ENCODE measurements at places on chromosomes 2 and 18.

DNA sequence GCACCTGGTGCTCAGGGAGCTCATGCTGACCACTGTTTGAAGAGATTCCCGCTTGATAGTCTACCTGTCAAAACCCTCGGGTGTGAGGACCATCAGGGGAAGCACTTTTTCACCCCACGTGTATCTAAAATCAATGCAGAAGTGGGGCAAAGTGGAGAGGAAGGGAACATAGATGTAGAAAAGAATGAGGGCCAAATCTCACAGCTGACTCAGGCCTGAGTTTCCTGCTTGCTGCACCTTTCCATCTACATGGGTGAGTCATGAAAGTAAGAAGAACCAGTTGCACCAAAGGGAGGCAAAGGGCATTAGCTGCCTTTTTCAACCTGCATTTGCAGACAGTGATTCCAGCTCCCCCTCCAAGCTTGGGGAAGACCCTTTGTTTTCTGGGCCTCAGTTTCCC, 100.2 kb upstream of the MYCN start:
- peak; percentile 46 for DNase-seq

- DNase-seq: no peak
Measured at GRCh38 chr2:20035955-20036666, 15.3 kb downstream of the LAPTM4A start.

GRCh38 chr2:122063716-122064115, 308.3 kb downstream of the TSN start:
- peak; percentile 31 for DNase-seq

GRCh38 chr18:42925036-42925435, 190.4 kb downstream of the RIT2 start:
- DNase-seq: no peak

- no peak for DNase-seq
Measured at GRCh38 chr2:200275295-200276013, 31.0 kb upstream of the SPATS2L start.

GRCh38 chr2:120719491-120719890, 16.2 kb upstream of the GLI2 start:
- no peak for DNase-seq

GRCh38 chr2:172434821-172435605, 7.6 kb downstream of the ITGA6 start:
- no peak for DNase-seq

DNA sequence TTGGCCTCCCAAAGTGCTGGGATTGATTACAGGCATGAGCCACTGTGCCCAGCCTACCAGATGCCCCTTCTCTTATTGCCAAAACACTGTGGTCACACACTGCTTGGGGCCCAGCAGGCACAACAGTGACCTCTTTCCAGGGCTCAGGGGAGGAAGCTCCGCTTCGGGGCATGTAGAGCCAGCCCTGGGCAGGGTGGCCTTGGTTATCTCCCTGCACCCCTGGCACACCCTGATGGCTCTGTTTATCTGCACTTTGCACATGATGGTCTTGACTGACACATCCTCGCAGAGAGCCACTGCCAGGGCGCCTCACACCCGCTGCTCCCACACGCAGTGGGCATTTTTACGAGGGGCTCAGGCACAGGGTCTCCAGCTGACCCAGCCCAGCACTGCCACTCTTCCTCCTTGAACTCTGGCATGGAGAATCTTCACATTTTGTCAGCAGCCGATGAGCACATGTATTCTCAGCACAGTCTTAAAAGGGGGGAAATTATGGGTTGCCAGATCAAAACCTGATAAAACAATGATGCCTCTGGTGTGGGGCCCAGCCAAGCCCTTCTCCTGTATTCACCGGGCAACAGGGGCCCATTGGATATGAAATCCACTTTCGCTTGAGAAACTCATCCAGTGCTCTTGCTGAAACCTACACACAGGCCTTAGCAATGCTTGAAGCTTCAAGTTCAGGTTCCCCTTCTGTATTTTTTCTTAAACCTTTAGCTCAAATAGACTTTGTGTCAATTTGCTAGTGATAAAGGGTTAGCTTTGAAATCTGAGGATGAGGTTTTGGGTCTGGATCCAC, 5.9 kb downstream of the GYPC start:
- no peak for DNase-seq

GRCh38 chr2:231926761-231927565, 767 bp upstream of the NPPC start:
- DNase-seq: no peak

Measured in mammary epithelial cell (primary cell).